ENCODE measurements at places on chromosomes 6 and 20.

DNA sequence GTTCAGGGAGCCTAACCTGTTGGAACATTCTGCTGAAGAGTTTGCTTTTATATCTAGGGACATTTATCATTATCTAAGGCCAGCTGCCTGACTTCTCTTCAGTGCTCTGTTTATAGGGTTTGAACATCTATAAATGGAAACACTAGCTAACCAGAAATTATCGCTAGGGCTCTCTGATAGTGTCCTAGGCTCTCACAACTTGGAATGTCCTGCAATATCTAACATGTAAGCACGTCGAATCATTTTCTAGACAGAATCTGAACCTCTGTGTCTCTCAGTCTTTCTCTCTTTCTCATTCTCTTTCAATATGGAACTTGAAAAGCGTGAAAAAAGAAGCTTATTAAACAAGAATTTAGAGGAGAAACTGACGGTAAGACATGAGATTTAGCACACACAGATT is 92.5 kb upstream of the MLIP start:
- no peak for DNase-seq

DNA sequence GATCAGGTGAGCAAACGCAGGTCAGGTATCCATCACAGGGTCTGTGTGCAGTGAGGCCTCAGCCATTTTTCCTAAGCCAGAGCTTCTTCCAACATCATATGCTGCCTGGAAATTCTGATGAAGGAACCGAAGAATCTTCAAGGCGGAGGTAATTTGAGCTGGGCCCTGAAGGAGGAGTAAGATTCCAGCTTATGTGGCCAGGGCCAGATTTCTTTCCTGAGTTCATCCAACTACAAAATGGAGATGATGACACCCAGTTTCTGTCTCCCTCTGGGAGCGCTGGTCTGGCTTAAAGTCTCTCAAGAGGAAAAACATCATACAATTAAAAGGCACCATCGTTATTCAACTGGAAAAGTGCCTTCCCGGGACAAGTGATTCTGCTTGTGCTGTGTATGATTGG is 6.9 kb upstream of the MANBAL start:
- DNase-seq = no peak

- no peak for DNase-seq
Observed at GRCh38 chr6:163008186-163008585, 280.4 kb downstream of the PACRG start.

DNA sequence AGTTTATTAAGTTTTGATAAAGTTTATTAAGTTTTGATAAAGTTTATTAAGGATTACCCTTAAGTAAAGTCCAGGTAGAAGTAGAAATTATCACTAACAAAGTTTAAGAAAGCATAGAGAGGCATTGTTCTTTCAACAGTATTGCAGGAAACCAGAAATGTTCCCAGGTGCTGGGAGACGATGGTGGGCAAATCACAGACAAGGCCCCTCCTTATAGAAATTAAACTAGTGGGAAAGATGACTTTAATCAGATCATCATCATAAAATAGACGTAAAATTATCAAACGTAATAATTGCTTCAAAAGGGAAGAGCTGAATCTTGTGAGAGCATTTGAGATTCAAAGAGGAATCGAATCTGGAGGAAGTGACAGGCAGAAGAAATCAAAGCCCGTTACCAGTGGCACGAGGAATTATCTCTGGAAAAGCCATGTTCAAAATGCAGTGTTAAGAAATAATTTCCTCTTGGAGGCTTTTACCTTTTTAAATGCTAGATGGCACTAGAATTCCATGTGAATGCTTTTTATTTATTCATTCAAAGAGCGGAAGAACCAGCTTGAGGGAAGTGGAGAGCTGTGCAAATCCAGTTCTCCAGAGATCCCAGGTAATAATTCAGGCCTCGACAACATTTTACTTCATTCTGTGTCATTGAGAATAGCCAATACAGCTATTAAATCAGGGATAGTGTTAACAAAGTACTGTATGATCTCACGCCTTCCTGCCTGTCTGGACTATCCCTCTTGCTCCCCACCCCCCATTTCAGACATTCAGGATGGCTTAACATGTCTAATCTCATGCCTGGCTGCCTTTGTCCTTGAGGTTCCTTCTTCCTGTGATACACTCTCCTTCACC is 1.0 kb upstream of the APMAP start:
- DNase-seq = peak; percentile 7

DNA sequence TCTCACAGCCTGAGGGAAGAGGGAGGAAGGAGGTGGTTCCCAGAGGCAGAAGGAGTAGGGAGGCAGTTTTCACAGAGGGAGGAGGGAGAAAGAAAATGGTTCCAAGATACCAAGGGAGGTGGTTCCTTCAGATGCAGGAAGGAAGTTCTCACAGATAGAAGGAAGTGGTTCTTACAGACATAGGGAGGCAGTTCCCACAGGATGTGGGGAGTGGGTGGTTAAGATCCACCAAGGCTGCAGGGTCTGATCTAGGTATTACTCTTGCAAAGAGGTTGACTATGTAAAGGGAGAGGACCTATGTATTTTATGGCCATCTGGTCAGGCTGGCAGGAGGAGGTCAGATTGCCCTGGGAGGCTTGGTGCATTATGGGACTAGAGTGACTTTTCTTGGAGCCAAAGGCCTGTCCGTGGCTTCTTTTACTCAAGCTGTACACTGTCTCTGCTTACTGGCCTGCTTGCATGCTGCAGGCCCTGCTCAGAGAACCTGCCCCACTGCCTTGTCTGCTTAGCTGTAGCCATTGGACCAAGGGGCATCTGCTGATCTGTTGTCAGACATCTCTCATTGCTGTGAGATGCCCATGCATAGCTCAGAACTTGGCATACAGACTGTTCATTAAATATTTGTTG is 283.7 kb downstream of the DHX35 start:
- DNase-seq = no peak

DNA sequence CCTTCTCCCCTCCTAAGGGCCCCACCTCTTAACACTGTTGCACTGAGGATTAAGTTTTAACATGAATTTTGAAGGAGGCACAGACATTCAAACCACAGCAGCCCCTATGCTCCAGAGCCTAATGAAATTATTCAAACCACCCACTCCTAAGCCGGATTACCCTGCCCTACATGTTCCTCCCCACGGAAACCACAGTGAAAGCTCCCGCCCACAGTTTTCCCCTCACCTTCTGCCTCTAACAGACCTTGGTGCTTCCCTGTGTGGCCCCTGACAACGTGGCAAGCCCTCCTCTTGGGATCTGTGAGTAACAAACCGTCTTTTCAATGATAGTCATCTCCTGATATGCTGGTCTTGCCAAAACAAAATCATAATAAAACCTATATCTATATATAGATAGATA is 74.8 kb downstream of the RIN2 start:
- no peak for DNase-seq

- DNase-seq = no peak
Observed at GRCh38 chr20:20003031-20003954, 13.9 kb upstream of the NAA20 start.

DNA sequence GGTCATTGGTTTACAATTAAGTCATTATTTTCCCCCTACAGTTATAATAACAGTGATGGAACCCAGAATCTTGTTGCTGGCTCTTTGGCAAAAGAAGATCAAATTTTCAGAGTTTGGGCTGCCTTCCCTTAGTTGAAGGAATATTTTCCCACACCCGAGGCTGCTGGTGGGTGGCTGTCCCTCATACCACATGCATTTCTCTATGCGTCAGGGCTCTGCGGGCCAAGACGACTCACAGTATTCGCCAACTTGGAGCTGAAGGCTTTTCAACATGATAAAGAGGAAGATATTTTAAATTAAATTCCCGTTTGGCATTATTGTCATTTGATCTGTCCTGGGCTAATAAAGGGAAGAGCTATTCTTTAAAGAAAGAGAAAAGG is 102.2 kb upstream of the SASH1 start:
- peak; percentile 22 for DNase-seq

- no peak for DNase-seq
Observed at GRCh38 chr6:135257631-135258405, 76.7 kb downstream of the MYB start.

GRCh38 chr20:63014710-63015109 is 7.9 kb upstream of the BHLHE23 start:
- DNase-seq = no peak

DNA sequence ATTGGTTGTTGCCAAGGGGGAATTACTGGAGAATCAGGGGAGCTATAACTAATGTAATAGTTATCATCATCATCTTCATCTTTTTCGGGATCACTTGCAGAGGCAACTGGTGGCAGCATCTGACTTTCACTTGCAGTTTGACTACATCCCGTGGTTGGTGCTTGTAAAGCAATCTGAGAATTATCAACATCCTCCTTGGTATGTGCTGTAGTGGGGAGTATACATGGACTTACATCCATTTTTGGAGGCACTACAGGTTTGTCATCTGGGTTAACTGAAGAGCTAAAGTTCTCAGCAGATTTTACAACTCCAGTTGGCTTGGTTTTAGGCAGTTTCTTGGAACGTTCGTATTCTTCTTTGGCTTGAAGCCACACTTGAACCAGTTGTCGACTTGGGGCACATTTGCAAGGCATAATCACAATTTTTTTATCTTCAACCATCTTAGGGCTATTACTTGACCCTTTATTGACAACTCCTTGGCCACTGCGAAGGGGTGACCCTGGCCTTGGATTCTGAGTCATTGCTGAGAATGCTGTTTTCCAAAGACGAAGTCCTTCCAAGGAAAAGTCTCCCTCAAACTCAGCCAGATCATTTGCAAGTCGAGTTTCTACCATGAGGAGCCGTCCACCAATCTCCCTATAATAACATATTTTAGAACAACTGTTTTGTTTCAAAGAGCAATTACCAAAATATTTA is 115.5 kb downstream of the REV3L start:
- no peak for DNase-seq

- peak; percentile 25 for DNase-seq
Observed at GRCh38 chr20:33506576-33506975, 16.7 kb downstream of the CBFA2T2 start.

DNA sequence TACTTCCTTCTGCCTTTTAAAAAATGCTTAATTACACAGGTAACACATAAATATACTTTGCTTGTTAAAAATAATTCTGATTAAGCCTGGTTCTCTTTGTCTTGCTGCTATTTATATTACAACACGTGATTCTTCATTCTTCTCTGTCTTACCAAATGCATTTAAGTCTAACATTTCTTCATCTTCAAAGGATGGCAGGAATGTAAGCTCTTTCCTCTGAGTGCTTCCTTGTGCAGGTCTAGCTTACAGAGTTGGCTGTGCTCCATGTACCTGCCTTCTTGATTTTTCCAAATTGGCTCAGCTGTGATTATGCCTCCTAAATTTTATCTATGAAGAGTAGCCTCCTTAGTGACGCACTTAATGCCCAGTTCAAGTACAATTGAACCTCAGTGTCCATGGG is 44.4 kb downstream of the RNF144B start:
- no peak for DNase-seq

DNA sequence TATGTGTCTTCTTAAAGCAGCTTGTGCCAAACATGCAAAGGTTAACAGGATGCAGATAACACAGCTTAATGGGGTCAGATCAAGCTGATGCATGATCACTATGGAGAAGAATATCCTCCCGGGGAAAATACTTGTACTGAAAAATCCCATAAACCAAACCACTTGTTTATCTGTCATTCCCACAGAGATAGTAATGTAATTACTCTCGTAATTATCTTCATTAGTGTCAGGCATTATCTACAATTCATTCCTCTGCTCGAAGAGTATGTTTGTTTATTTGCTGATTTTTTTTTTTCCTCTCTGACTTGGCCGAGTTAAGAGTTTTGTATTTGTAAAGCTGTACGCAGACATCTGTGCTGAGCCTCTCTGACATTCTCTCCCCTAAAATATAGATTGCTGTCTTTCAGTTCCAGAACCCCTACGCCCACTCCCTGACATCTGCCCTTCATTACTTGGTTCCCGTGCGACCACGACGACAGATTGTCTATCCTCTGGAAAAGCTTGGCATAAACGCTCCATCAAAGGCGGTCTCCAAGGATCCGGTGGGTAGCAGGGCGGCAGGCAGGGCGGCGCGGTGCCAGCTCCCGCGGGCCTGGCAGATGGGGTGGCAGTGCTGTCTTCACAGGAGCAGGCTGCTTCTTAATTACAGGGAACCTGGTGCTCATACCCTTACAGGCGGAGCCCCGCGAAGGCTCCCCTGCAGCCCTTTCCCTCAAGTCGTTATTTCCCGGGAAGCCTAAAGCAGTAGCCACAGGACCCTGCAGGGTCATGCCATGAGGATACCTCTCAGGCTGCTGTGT is 147.2 kb downstream of the CFAP61 start:
- DNase-seq = no peak

- no peak for DNase-seq
Observed at GRCh38 chr20:2469991-2470422, 582 bp downstream of the SNRPB start.

DNA sequence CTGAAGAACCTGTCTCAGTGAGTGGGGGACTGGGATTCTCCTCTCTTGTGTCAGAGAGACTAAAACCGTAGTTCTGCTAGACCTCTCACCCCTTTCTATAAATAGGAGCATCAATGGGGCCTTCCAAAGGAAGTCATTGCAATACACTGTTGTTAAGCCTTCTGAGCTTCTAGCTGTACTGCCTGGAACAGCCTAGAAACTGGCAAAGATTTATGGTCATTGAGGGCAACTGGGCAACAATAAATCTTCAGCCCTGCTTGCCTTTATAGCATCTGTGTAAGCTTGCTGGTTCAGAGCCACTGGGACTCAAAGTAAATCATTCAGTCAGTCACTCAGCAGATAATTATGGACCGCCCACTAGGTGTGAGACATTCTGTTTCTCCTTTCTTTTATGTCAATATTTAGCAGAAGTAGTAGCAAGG is 53.2 kb downstream of the PPP1R14C start:
- no peak for DNase-seq

DNA sequence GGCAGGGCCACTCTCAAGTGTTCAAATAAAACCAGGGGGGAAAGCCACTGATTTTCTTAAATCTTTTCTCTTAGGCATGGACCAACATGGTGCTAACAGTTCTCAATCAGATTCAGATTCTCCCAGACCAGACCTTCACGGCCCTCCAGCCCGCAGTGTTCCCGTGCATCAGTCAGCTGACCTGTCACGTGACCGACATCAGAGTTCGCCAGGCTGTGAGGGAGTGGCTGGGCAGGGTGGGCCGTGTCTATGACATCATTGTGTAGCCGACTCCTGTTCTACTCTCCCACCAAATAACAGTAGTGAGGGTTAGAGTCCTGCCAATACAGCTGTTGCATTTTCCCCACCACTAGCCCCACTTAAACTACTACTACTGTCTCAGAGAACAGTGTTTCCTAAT is 41.5 kb upstream of the SMIM28 start:
- no peak for DNase-seq

DNA sequence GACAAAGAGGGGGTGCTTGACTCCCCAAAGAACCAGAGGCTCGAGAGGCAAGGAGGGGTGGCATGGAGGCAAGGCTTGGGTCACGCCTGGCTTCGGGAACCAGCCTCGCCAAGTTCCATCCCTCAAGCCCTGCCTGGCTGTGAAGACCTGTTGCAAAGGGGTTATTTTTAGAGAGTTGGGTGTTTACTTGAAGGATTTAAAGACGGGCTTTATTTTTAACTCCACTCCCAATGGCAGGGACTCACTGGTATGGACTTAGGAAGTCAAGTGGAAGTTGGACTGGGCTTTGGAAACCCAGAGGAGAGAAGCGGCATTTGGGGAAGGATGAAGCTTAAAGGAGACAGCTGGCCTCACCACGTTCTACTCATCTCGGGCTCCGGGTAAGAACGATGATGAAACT is 43.1 kb downstream of the JPH2 start:
- no peak for DNase-seq

GRCh38 chr20:57683881-57684807 is 25.7 kb downstream of the PMEPA1 start:
- DNase-seq = no peak

GRCh38 chr6:155036907-155037306 is 41.8 kb downstream of the TIAM2 start:
- no peak for DNase-seq

- no peak for DNase-seq
Observed at GRCh38 chr20:60480950-60481742, 522.9 kb downstream of the CDH26 start.

- no peak for DNase-seq
Observed at GRCh38 chr6:20251525-20251924, 39.3 kb upstream of the MBOAT1 start.
